Iris pigment epithelial cell (primary cell): ENCODE measurements at places on chromosomes 13 and 19.
A peak's percentile ranks its signal among the peaks of the same experiment; 100 is the strongest.

DNA sequence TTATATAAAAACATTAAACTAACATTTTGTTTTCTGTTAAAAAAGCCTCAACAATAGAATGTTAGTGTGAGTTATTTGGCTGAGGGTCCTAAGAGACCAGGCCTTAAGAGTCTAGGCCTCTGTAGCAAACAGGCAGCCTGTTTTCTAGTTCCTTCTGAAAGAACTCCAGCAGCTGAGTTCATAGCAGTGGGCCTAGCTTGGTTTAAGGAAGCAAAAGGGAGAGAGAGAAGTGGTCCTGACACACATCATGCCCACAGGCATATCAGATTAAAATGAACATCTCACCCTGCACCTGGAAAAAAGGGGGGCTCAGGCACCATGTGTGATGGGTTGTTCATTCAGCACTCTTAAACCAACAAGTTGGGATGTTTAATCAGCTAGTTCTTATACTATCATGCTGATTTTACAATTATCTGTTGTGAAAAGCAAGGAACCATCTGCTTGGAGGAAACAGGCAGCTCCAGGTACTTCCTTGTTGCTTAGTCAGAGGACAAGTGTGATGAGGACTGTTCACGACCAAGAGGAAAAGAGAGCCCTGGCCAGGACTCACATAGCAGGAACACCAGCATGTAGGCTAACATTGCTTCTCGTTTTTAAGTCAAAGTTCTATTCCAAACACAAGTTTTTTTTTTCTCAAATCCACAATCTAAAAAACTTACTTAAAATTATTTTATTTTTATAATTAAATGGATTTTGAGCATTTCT lies 81.3 kb upstream of the FRY start:
- DNase-seq = no peak

GRCh38 chr13:51869916-51870315 lies 8.1 kb downstream of the CCDC70 start:
- DNase-seq = no peak

GRCh38 chr19:29631450-29631849 lies 25.4 kb downstream of the POP4 start:
- DNase-seq = no peak

GRCh38 chr19:10431254-10431942 lies 11.1 kb downstream of the PDE4A start:
- DNase-seq = peak; percentile 35

DNA sequence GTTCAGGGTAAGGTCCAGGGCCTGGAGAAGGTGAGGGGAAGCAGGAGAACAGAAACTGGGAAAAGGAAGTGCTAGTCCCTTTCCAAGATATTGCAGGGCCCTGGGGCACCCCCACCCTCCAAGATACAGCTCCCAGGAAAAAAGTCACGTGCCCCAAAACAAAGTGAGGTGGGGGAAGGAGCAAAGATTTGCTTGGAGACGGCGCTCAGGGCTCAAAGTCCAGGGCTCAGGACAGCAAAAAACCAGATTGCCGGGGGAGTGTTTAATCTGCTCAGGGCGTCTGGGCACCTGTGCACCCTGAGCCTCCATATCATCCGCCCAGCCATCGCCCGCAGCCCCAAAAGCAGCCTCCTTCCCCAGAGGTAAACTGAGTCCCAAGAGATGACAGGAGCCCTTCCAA lies 6.3 kb downstream of the SMIM24 start:
- DNase-seq = no peak
